Renal cortical epithelial cell (primary cell): ENCODE measurements at places on chromosomes 6 and 20. TPM values are rescaled to one million over a fixed set of nuclear protein-coding genes. Genes with fewer than 3 reads are reported as not detected.

The KCNQ5 gene
- under 0.01 and 0.35 TPM in 2 replicates for total RNA-seq

The MATN4 gene
- not detected in 2 replicates for total RNA-seq

The TFAP2B gene
- total RNA-seq, result 0.35 and 8.8 TPM in 2 replicates

The MEI4 gene
- total RNA-seq, result 0.17 and 1.2 TPM in 2 replicates

The SALL4 gene
- 0.15 and 0.35 TPM in 2 replicates for total RNA-seq

The NUP153 gene
- total RNA-seq, result 26.9 and 48.6 TPM in 2 replicates

The SAPCD1 gene
- total RNA-seq, result 0.50 and 0.69 TPM in 2 replicates

The PNPLA1 gene
- not detected in 2 replicates for total RNA-seq

The ANKRD66 gene
- total RNA-seq, result not detected in 2 replicates

The SPAG4 gene
- total RNA-seq, result 13.8 and 37.0 TPM in 2 replicates

The CITED2 gene
- 55.7 and 151 TPM in 2 replicates for total RNA-seq

The NFKBIL1 gene
- 17.6 and 30.0 TPM in 2 replicates for total RNA-seq

The SYNDIG1 gene
- 0.05 TPM in 1 of 2 replicates, not detected in the other for total RNA-seq

The LRRN4 gene
- 81.4 and 113 TPM in 2 replicates for total RNA-seq

The SIRPB2 gene
- not detected in 2 replicates for total RNA-seq

The SRSF12 gene
- 4.0 and 5.7 TPM in 2 replicates for total RNA-seq

The CST3 gene
- 247 and 632 TPM in 2 replicates for total RNA-seq

The SLC22A23 gene
- total RNA-seq, result 0.35 and 2.4 TPM in 2 replicates

The SMAP1 gene
- 18.2 and 34.7 TPM in 2 replicates for total RNA-seq

The CDK5RAP1 gene
- 24.4 and 41.7 TPM in 2 replicates for total RNA-seq

The MAS1 gene
- not detected in 2 replicates for total RNA-seq
